ENCODE measurements at places on chromosomes 13 and 19. TPM values are rescaled to one million over a fixed set of nuclear protein-coding genes. Genes with fewer than 3 reads are reported as not detected.

The LGI4 gene
- 2.7 TPM for total RNA-seq

The FCAR gene
- total RNA-seq, result 0.54 TPM

DNA sequence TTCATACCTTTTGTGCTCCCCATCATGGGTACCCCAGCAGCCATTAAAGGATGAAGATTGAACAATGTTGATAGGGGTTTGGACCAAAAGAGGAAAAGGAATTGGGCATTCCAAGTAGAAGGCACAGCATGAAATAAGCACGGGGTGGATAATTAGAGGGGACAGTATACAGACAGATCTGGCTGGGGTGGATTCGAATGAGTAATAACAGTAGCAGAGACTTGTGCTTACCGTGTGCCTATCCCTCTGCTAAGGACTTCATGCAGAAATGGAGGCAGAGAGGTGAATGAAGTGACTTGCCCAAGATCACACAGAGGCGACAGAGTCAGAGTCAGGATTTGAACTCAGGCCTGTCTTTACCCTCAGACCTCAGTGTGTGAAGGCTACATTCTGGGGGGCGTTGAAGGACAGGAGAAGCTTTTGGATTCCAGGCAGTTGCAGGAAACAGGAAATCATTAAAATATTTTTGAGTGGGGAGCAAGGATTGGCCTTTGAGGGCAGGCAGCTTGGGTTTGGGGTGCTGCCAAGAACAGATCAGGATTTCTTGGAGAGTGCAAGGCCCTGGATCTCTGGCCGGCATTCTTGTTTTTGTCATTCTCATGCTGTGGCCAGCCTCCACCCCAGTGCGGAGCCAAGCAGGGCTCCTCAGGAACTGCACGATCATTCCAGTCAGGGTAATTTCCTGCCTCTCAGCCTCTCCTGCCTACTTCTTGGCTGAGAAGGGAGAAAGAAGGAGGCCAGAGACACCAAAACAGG, 18.7 kb downstream of the PAF1 start:
- DNase-seq, result peak; percentile 63

The RFPL4AL1 gene
- not detected for total RNA-seq

- DNase-seq, result no peak
Measured at GRCh38 chr13:23505007-23505406, 65.2 kb upstream of the TNFRSF19 start.

DNA sequence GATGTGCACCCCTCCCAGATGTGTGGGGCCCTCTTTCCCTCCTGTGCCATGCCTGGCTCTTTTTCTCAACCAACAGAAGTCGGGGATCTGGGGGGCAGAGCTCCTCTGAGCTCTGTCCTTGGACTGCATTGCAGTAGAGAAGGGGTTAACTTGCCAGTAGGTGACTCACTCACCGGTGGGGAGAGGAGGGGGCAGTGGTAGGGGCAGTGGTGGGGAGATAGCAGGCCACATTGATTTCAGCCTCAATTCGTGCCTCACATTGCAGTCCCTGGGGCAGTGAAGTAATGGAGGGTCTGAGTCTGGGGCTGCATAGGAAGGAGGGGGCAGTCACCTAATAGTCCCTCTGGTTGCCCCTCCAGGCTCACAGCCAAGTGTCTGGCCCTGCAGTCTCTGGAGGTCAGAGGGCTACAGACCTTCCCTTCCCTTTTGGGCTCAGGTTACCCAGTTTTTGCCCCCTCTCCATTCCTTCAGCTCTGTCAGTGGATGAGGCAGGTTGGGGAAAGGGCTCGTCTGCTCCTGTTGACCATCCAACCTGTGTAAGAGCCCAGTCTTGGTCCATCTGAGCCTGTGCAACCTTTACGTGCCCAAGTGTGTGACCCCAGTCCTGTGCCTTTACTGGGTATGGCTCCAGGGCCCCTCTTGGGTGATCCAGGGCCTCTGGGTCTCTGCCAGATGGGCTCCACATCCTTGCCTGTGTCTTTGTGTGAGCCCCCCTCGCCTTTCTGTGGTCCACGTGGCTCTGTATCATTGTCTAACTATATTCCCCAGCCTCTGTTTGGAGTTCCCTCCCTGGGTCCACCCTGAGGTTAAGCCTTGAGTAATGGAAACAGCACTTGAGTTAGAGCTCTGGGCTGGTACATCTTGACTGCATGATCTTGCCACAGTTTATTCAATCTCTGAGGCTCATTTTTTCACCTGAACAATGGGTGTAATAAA, 13.0 kb downstream of the CIC start:
- no peak for DNase-seq

- DNase-seq, result no peak
Measured at GRCh38 chr19:8174706-8175105, 25.3 kb upstream of the FBN3 start.

DNA sequence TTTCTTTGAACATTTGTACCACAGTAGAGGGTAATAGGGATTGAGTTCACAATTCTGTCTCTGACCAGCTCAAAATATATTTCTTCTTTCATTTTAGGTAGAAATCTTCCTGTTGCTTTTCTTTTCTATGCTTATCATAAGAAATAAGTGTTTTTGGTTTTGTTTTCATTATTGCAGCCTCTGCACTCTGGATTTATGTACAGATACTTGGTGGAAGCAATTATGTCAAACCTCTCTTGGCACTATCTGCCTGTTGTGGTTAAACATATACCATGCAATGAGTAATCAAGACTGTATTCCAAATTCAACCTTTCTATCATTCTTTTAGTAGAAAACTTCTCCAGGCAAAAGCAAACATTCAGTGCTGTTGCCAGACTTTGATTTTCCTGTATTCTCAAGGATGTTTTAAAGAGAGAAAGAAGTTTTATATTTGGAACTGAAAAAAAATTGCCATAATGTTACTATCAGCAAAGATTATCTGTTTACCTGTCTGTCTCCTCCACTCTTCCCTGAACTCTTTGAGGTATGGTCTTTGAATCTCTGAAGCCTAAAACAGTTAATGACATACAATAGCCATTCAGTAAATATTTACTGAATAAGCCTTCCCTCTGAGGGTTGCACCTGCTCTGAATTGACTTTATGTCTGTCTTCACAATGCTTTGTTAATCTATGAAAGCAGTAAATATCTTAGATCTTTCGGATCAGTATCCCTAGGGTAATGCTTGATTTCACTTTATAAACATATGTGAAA, 612.5 kb upstream of the PRR20A start:
- no peak for DNase-seq

- no peak for DNase-seq
Measured at GRCh38 chr13:22061371-22061805, 390.5 kb downstream of the FGF9 start.

DNA sequence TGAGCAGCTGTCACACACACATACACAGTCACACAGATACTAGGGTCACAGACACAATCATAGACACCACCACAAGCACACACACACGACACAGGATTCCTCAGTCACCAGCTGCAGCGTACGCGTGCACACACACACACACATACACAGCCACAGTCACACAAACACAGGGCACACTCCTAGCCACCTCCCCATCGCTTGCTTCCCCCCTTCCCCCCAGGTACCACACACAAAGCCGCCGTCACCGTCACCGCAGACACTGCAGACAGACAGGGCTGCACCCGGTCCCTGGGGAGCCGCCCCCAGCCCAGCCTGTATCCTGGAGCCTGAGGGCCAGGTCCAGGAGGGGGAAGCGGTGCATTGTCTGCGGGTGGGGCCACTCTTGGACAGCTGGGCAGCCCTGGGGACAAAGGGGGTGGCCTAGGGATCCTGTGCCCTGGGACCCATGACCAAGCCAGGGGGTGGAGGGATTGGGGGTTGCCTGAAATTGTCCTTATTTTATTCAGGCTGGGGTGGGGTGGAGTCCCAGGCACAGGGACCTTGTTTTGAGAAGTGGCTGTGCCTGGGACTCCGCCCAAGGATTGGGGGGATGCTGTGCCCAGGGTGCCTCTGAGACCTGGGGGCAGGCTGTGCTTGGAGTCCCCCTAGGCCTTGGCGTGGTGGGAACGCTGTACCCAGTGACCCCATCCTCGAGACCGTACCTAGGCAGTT, 957 bp downstream of the NUMBL start:
- no peak for DNase-seq

- no peak for DNase-seq
Measured at GRCh38 chr13:107438251-107438650, 777.1 kb downstream of the LIG4 start.

DNA sequence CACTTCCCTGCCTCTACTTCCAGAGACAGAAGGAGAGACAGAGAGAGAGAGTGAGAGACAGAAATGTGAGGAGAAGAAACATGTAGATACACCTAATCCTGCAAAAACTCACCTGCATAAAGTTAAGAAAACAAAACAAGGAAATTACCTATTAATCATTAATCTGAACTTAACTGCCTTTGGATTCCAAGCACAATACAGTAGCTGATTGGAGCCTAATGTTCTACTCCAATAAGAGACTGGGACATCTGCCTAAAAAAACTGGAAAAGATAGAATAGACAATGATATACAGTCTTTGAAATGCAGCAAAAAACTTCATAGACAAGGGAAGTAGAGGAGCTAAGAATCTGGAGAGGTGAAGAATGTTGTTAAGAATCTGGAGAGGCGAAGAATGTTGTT, 910.2 kb upstream of the SLC10A2 start:
- DNase-seq, result no peak

The UPK1A gene
- total RNA-seq, result not detected

- DNase-seq, result no peak
Measured at GRCh38 chr13:23957981-23958380, 60.7 kb upstream of the C1QTNF9B start.

The FARP1 gene
- 106 TPM for total RNA-seq

- no peak for DNase-seq
Measured at GRCh38 chr19:55256562-55257460, 2.0 kb downstream of the PPP6R1 start.

- DNase-seq, result no peak
Measured at GRCh38 chr19:54331626-54332025, 7.3 kb downstream of the LILRA4 start.

- DNase-seq, result no peak
Measured at GRCh38 chr13:75049735-75050335, 432.1 kb downstream of the TBC1D4 start.

GRCh38 chr13:112638919-112639318, 50.9 kb upstream of the ATP11A start:
- DNase-seq, result no peak

DNA sequence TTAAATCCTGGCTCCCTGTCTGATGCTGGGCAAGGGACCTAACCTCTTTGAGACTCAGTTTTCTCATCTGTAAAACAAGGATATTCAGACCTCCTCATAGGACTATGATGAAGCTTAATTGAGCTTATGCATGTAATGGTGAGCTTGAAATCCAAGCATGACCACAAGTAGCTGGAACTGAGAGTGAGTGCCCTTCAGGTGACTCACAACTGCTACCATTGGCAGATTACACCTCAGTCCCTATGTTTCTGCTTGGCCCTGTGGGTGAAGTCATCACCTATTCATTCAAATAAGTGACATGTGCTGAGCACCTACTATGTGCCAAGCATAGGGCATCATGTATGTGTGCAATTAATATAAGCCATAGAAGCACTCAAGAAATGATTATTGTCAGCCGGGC, 25.7 kb downstream of the NOVA2 start:
- no peak for DNase-seq

DNA sequence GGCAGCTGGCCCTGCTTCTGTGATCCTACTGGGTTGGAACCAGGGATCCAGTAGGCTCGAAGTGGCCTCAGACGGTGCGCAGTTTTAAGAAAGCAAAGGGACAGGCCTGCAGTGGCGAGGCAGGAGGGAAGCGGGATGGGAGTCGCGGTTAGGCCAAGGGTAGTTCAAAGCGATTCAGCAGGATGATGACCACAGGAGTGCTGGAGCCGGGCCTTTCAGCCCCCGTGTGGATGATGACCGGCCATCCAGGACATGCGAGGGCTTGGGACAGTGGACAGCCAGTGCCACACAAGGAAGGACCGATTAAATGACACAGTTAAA, 854 bp downstream of the RNASEH2B start:
- peak; percentile 36 for DNase-seq

The MYH14 gene
- total RNA-seq, result 2.6 TPM

DNA sequence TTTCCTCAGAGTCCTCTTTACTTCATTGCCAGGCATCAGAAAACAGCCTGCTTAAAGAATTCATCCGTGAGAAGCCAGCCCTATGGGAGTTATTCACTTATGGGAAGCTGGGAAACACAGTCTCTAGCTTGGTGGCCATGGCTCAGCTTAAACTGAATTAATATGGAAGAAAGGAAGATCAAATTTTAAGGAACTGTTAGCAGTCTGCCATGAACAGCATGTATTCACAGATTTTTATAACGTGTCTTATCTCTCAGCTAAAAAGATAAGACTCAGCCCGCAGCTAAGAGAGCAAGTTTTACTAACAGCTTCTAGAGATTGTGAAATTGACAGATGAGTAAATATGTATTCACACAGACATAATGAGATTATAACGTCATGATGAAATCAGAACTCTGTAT, 253.7 kb upstream of the RXFP2 start:
- no peak for DNase-seq

DNA sequence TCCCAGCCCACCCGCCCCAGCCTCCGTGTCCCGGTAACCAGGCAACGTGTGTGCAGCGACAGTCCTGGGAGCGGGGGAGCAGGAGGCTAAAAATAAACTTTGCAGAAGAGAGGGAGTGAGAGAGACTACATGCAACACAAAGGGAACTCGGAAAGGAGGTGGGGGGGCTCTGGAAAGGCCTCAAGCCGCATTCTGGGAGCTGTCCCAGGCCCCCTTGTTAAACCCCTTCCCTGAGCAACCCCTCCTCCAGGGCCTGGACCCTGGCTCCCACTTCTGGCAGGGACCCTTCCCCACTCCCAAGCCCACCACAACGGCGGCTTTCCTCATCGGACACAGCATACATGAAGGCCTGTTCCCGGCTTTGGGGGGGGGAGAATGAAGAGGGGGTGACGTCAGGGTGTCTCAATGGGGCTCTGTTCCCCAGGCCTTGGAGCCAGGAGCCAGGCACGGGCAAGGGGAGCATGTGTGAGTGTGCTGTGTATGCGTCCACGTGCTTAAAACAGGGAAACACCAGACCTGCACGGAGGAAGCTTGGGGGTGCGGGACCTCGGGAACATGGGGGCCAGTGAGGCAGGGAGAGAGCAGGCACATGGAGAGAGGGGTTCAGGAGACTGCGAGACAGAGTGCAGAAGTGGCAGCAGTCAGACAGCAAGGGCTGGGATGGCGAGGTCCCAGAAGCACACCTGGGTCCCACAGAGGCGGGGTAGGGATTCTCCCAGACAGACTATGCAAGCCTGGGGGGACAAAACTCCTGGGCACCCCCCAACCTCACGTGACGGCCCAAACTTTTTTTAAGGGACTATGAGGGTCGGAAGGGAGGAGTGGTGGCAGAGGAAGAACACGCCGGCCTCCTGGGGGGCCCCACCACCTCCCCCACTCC, 2.3 kb downstream of the ERF start:
- DNase-seq, result peak; percentile 75

GRCh38 chr19:48221628-48222027, 34.1 kb downstream of the CARD8 start:
- DNase-seq, result no peak

- DNase-seq, result no peak
Measured at GRCh38 chr19:4310247-4311121, 6.1 kb downstream of the FSD1 start.

GRCh38 chr19:17981611-17982010, 14.7 kb downstream of the KCNN1 start:
- DNase-seq, result no peak

DNA sequence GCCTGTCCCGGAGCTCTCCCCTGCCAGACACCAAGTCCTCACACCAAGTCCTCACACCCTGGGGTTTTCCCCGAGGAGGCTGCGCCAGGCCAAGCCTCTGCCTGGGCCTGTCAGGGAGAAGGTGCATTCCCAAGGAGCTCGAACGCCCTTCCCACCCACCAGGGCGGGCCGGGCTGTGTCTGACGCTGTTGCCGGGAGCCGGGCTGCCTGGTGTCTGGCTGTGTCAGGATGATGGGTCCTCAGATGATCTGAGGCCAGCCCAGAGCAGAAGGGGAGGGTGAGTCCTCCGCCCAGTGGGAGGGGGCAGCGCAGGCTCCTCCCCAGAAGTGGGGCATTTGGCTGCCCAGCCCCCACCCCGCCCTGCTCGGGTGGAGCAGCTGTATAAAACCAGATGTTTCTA, 2.3 kb upstream of the HAS1 start:
- DNase-seq, result no peak
